Spinal cord (tissue), 10 donors: ENCODE measurements at places on chromosomes 1 and 21. TPM values are rescaled to one million over a fixed set of nuclear protein-coding genes. Genes with fewer than 3 reads are reported as not detected.

CCDC181 gene
- polyA plus RNA-seq = 11.0 TPM

SMIM11 gene
- polyA plus RNA-seq = 9.8 TPM

CHI3L2 gene
- polyA plus RNA-seq = not detected

RAB29 gene
- polyA plus RNA-seq = 9.6 TPM

KRTAP19-5 gene
- polyA plus RNA-seq = not detected
